HFF-Myc (cell line): ENCODE measurements at places on chromosomes 7 and 10.

- no peak for DNase-seq
Observed at GRCh38 chr7:151742713-151743480, 134.0 kb downstream of the PRKAG2 start.

GRCh38 chr10:124043310-124044142 lies 49.9 kb downstream of the CHST15 start:
- no peak for DNase-seq

GRCh38 chr7:133670250-133670649 lies 417.4 kb downstream of the EXOC4 start:
- DNase-seq = no peak

- DNase-seq = peak; percentile 73
Observed at GRCh38 chr10:127041552-127041951, 136.3 kb downstream of the DOCK1 start.

- DNase-seq = no peak
Observed at GRCh38 chr7:136925556-136925955, 57.1 kb downstream of the CHRM2 start.

- no peak for DNase-seq
Observed at GRCh38 chr10:94192974-94193373, 169.8 kb downstream of the NOC3L start.

- DNase-seq = no peak
Observed at GRCh38 chr7:149509774-149510173, 12.2 kb upstream of the ZNF746 start.

DNA sequence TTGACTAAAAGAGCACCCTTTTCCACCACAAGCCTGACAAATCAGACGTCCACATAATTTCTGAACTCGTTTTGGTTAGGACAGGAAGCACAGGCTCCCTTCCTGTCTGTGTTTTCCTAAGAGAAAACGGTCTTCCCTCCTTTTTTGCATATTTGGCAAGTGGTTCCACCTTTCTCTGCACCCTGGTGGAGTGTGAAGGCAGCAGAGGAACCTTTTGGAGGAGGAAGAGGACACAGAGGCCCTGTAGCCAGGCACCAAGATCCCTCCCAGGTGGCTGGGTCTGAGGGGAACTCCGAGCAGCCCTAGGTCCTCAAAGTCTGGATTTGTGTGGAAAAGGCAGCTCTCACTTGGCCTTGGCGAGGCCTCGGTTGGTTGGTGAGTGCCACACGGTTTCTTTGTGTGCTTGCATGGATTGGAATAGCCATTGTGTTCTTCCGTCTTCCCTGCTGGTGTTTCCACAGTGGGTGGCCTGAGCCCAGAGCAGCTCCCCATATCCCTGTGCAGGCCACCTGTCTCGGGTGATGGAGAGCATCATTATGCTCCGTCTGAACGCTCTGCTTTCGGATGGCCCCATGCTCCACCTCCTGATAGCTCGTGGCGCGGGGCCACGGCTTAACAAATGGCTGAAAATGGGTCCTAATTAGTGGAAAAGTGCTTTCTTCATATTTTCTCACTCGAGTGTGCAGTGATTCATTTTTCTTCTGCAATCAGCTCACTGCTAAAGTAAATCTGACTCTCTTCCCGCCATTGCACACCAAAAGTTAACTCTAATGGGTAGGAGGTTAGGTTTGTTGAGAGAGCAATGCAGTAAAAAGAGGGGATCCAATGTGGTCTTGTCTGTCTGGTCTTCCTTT lies 4.2 kb downstream of the IKZF1 start:
- DNase-seq = no peak

DNA sequence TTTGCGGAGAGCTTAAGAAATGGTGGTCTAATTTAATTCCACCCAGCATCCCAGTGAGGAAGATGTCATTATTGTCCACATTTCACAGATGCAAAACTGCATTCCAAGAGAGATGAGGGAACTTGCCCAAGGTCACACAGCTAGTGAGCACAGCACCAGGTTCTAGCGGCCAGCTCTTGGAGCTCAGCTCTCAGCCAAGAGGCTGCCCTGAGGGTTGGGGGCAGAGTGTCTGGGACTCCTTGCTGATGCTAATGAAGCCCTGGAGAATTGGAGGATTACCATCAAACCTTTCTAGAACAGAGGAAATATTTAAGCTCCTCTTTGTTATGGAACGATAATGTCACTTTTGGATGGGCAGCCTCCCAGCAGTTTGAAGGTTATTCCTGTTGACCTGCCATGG lies 48.0 kb downstream of the PLPP4 start:
- no peak for DNase-seq

DNA sequence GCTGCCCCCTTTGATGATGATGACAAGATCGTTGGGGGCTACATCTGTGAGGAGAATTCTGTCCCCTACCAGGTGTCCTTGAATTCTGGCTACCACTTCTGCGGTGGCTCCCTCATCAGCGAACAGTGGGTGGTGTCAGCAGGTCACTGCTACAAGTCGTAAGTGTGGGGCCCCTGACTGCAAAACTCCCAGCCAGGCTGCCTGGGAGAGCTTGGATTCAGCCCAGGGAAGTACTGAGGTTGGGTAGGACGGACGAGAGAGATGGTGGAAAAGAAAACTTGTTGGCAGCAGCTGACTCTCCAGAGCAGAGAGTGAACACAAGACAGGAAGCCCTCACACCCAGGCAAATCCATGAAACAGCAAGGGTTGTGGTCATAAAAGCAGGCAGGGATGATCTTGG lies 1.3 kb downstream of the PRSS2 start:
- no peak for DNase-seq

DNA sequence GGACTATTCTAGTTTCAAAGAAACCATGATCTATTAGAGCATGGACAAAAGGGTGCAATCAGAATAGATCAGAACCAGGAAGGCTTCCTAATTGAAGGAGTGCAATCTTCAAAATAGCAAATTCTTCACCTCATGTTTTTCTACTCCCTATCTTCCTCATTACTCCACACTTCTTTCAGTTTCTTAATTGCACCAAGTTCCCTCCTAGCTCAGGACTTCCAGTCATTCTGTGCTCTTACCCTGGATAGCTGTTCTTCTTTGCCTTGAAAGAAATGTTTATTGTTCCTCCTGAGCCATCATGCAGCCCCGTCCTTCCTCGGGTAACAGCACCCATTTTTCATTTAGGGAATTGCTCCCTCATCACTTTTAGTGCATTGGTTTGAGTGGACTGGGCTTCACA lies 23.1 kb downstream of the TRPV5 start:
- no peak for DNase-seq

GRCh38 chr7:135978624-135979023 lies 1.5 kb upstream of the MTPN start:
- no peak for DNase-seq

GRCh38 chr7:142800699-142801260 lies 30.0 kb downstream of the PRSS2 start:
- DNase-seq = no peak

GRCh38 chr7:26784118-26784517 lies 80.3 kb downstream of the SKAP2 start:
- no peak for DNase-seq

DNA sequence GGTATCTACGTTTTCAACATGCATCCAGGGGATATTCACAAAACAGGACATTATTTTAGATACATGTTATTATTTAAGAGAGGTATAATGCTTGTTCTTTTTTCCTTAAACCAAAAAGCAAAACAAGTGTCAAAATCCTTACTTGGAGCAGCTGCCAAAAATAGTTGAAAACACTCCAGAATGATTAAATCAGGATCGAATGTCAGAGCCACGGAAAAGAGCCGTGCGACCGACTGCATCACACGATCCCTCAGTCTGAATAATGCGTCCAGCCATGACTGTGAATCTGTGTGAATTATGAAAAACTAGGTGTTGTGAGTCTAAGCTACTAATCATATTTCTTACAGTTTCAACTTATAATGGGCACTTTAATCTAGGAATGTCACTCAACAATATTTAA lies 126.0 kb downstream of the PARD3 start:
- DNase-seq = no peak

- DNase-seq = peak; percentile 25
Observed at GRCh38 chr10:91541481-91541880, 91.4 kb downstream of the PPP1R3C start.

- no peak for DNase-seq
Observed at GRCh38 chr10:35306852-35307251, 29.5 kb upstream of the CCNY start.
